ENCODE measurements at places on chromosomes 4 and X.

GRCh38 chr4:153933915-153934687, 145.2 kb upstream of the SFRP2 start:
- DNase-seq = no peak

- no peak for DNase-seq
Observed at GRCh38 chr4:28744066-28744465, 1883.4 kb downstream of the STIM2 start.

- no peak for DNase-seq
Observed at GRCh38 chr4:113457886-113458285, 303.7 kb downstream of the CAMK2D start.

DNA sequence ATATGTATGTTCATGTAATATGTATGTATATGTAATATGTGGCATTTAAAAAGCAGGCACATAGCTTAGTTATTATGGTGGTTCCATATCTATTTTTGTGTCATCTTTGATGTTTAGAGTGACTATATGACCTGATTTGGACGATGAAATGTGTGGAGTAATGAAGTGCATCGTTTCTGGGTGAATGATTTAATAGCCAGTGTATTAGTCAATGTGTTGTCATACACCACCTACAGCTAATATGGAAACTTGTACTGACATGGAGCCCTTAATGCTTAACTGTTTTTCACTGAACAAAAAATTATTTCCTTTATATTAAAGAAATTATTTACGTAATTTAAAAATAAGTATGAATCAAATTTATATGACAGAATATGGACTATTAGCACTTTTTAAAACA, 292.3 kb upstream of the FSTL5 start:
- DNase-seq = no peak

DNA sequence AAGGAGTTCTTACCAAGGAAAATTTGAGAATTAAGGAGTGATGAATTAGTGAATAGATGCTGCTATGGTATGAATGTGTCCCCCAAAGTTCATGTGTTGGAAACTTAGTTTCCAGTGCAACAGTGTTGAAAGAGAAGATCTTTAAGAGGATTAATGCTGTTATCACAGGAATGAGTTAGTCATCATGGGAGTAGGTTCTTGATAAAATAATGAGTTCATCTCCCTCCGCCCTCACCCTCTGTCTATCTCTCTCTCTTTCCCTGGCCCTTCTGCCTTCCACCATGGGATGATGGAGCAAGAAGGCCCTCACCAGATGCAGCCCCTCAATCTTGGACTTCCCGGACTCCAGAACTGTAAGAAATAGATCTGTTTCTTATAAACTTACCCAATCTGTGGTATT, 38.3 kb upstream of the KLHL8 start:
- DNase-seq = no peak

DNA sequence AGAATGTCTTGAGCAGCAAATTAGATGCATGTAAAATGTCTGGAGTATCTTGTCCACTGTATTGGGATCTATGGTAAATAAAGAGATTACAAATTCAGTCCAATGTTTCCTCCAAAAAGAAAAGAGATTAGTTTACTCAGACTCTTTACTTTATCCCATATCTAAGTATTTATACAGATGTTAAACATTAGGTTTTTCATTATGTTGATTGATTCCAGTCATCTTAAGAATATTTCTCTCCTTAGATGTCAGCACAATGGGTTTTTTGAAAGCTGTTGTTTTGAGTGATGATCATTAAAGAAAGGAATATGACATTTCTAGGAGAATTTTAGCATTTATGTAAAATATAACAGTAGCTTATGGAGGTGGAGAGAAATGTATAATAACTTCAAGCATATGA, 938.9 kb downstream of the C4orf33 start:
- DNase-seq = no peak

DNA sequence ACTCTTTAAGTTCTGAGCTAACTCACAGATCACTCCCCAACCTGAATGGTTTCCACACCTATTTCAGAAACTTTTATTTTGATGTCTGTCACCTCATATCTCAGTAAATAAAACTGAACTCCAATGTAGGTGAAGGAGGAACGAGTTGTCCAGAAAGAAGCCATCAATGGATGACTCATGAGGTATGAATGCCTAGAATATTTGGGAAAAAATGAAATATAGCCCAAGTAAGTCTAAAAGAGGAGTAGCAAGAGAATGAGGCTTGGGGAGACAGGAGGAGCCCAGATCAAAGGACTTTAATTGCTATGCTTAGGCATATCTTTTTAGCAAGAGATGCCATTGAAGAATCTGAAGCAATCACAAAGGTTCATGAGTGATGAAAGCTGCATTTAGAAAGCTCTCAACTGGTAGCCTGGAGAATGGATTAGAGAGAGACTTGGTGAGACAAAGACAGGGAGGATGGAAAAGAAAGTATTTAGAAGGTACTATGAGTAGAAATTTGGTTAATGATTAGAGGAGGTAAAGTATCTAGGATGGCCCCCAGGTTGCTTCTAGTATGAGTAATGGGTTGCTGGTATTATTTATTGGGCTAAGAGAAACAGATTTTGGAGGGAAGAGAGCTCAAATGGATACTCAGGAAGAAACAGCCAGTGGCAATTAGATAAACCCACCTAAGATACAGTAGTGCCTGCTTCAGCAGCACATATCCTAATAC, 39.4 kb downstream of the NOCT start:
- DNase-seq = no peak

- DNase-seq = no peak
Observed at GRCh38 chrX:116142976-116143375, 27.6 kb upstream of the AGTR2 start.

- no peak for DNase-seq
Observed at GRCh38 chr4:149706942-149707341, 108.7 kb downstream of the IQCM start.

DNA sequence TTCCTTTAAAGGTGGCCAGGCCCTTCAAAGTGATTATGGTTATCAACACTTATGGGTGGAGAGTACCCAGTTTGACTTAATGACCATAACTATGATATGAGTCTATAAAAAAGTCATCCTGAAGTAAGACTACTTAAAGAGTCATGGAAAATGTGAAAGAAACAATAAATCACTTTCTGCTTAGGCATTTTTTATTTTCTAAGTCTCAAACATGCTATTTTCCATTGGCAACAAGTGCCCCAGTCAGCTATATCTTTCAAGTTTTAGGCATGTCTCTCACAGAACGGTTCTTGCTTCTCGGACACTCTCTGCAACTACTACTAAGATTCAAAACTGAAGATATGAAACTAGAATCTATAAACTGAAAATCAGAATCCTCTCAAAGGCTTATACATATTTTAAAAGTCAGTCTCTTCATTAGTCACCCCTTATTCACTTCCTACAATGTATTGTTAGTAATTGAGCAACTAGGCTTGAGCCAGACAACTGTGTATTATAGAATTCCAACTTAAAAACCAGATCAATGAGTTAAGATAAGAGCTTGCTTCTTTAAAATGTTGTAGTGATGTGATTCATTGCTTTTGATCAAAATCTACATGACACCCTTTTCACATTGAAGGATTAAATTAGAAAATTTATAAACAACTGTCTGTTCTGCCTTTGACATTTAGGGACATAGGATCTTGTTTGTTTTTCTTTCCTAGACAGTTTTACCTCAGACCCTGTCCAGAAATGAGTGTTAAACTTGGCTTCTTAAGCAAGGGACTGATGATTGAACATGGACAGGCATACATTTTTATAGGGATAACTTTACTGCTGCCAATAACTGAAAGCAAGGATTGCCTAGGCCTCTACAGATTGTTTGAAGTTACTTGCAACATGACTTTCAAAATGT, 2.9 kb downstream of the ANTXR2 start:
- DNase-seq = no peak

GRCh38 chr4:145295547-145295946, 115.2 kb upstream of the OTUD4 start:
- no peak for DNase-seq

- DNase-seq = no peak
Observed at GRCh38 chr4:55021214-55021613, 104.2 kb downstream of the KDR start.

DNA sequence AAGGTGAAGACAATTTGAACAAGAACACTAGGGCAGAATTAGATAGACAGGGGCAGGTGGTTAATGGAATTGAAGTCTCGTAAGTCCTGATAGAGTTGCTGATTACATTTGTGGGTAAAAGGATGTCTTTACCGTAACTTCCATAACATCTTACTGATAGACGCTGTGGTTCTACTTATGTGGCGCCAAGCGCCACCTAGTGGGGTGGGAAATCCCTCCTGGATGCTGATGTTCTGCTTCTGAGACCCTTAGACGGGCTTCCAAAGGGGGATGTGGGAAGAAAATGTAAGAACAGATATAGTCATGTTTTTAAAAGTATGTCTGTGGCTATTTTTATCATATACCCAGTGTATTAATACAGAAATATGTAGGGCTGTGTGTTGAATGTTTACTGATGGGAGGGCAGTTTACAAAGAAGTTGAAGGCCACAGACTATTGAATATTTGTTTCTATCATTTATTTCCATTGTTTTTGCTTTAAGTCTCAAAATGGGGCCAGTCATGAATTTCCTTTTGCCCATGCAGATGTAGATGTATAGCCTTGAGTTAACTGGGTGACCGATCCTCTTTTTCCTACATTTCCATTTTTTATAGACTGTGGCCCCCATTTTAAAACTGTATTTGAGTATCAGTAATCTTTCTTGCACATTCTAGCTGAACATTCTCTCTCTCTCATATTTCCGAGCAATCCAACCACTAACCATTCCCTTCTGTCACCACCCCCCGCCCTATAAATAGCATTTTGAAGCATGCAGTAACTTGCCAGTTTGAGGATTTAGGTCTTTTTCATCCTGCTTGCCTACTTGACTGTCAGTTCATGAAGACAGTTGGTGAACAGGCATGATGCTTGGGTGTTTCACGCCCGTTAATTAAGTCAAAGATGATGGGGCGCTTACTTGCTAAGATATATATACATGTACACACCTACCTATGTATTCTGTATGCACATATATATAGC, 12.1 kb upstream of the TLR8 start:
- DNase-seq = peak; percentile 1

- no peak for DNase-seq
Observed at GRCh38 chr4:38993683-38994082, 38.5 kb downstream of the TMEM156 start.

DNA sequence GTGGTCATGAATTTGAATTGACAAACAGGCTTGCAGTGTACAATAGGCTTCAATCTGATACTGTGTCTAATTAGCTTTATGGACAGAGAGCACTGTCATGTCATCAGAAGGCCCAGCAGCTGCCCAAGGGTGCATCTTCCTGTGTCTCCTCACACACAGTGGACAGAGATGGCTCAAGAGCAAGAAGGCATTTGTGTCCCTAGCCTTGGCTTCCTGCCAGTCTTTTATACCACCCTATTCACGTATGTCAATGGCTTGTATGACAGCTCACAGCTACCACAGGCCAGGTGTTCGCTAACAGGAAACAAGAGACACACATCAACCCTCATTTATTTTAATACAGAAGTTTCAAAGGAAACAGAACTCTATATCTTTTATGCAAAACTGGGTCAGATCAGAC, 874.0 kb upstream of the AGA start:
- no peak for DNase-seq

- no peak for DNase-seq
Observed at GRCh38 chrX:20011608-20012007, 20.7 kb upstream of the BCLAF3 start.

GRCh38 chr4:5747738-5748375, 36.9 kb downstream of the EVC start:
- DNase-seq = no peak

DNA sequence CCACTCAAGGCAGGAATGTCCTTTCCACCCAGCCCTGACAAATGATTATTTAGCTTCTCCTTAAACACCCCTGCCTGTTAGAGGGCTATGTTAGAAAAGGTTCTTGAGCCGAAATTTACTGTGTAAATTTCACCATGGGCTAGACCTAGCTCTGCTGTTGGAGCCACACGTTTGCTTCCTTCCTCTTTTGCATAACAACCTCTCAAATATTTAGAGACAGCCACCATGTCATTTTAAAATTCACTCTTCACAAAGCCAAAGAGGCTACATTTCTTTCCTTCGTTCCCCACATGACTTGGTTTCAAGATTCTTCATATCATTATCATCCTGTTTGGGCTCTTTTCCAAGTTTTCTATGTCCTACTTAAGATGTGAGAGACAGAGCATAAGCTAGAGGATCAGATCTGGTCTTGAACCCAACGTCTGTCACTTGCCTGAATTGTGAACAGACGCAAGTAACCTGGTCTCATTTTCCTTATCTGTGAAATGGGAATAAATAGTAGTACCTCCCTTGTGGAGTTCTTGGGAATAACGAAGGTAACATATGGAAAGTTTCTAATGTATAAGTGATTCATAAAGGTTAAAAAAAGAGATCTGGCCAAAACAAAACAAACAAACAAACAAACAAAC, 6.7 kb downstream of the DOCK11 start:
- no peak for DNase-seq

GRCh38 chr4:56222514-56222913, 164.8 kb downstream of the AASDH start:
- no peak for DNase-seq

- DNase-seq = no peak
Observed at GRCh38 chr4:151568966-151569365, 160.0 kb downstream of the FHIP1A start.

DNA sequence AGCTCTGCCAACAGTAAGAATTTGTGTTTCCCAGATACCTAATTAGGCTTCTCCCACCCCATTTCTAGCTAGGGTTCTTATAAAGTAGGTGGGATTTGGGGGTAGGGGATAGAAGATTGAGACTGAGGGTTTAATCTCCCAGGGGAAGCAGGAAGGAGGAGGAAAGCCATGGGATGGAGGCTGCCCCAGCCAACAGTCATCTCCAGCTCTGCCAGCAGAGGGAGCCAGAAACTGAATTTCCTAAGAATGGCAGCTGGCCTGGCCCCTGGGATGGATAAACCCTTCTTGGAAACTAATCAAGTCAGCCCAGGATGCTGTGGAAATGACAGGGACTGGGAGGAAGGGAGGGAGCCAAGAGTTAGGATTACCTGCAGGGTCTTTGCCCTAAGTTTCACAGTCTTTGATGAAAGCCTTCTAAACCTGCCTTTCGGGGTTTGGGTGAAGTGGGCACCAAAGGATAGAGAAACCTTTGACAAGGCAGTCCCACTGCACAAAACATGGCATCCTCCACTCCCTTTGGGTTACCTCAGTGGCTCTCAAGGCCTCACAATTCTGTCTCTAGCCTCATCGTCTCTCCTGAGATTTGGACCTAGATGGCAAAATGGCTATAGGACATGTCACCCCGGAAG, 6.7 kb upstream of the ERCC6L start:
- no peak for DNase-seq

DNA sequence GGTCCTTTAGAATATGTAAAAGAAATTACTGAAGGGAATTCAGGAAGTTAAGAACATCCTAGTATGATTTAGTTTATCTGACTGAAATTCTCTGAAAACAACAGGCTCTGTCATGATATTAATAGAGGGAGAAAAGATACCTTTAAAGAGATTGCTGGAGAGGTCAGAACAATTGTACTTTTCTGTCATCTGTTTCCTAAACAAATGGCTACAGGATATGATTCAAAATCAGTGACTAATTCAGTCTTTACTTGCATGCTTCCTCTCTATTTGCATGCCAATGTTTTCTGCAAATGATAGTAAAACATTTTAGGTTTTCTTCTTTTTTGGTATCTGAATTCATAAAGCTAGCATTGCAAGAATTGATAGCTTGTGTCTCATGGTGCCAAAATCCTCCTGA, 616.7 kb upstream of the PCDH7 start:
- DNase-seq = no peak

GRCh38 chr4:7103031-7103606, 35.3 kb upstream of the GRPEL1 start:
- peak; percentile 68 for DNase-seq

Data from stimulated activated CD8-positive, alpha-beta memory T cell treated with anti-CD3 and anti-CD28 coated beads, Interleukin-15, amount 100 ng/mL, for 24 hours (primary cell).